ENCODE measurements at places on chromosomes 5 and 9.
A peak's percentile ranks its signal among the peaks of the same experiment; 100 is the strongest.

GRCh38 chr5:77087484-77088261 lies 588 bp upstream of the ZBED3 start:
- DNase-seq, result peak; percentile 45

DNA sequence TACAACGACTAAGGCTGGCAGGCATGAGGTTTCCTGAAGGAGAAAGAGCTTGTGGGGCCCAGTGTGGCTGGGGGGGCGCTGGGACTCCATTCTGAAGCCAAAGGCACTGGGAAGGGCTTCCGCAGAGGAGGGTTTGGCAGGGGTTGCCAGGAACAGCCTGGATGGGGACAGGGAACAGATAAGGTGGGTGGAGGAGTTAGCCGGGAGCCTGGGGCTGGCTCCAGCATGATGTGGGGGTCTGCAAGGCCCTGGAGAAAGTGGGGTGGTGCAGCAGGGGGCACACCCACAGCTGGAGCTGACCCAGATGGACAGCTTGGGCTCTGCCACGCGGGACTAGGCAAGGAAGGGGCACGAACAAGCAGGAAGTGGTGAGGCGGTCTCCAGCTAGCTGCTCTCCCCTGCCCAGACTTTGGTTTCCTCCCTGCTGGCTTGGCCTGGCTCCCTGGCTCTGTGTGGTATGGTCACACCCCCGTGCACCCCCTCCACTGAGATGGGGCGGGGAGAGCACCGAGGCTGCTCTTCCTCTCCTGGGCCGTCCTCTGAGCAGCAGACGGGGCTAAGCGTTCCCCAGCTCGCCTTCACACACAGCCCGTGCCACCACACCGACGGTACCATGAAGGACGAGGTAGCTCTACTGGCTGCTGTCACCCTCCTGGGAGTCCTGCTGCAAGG lies at the start of gene LTC4S:
TSS of gene LTC4S (plus strand) at position 519 of the 672 bp plus-strand sequence. CDS start at position 614, 95 bp downstream.
- no peak for DNase-seq

GRCh38 chr9:8877753-8878494 lies 1078.3 kb upstream of the DMAC1 start:
- no peak for DNase-seq

GRCh38 chr5:30069441-30070263 lies 1123.8 kb upstream of the CDH6 start:
- DNase-seq, result no peak

- peak; percentile 35 for DNase-seq
Observed at GRCh38 chr9:22119522-22120158, 110.5 kb upstream of the CDKN2B start.

GRCh38 chr5:115098041-115098702 lies 71.5 kb downstream of the TRIM36 start:
- peak; percentile 16 for DNase-seq

DNA sequence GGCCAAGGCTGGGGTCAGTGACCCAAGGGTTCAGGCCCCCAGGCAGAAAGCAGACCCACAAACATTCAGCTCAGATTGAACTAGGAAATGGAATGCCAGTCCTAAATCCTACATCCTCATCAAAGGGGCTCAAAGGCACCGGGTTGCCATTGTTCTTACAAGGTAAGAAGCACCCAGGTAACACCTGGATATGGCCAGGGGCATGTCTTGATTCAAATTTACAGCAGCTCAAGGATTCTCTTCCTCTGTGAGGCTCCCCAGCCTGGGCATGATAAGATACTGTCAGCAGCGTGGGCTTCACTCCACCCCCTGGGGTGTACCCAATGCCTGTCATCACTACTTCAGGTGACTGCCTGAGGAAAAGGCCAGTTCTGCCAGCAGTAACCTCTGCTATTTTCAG lies 92.1 kb upstream of the FSTL4 start:
- no peak for DNase-seq

DNA sequence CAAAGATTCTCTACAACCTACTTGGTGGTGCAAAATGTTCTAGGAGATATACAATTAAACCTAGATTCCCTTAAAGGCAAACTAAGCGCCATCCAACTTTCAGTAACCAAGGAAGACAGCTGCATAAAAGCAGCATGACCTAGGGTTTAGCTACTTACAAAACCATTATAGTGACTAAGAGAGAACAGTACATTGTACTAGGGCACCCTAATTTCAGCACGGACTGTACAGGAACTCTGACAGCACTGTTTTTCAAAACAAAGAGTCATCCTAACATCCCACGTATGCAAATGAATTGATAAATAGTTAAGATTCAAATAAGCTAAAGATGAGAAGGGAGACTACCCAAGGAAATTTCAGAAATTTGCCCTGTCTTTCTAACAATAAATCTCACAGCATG lies 30.0 kb downstream of the STRBP start:
- DNase-seq, result no peak

GRCh38 chr9:98602839-98603500 lies 105.8 kb downstream of the GABBR2 start:
- no peak for DNase-seq

DNA sequence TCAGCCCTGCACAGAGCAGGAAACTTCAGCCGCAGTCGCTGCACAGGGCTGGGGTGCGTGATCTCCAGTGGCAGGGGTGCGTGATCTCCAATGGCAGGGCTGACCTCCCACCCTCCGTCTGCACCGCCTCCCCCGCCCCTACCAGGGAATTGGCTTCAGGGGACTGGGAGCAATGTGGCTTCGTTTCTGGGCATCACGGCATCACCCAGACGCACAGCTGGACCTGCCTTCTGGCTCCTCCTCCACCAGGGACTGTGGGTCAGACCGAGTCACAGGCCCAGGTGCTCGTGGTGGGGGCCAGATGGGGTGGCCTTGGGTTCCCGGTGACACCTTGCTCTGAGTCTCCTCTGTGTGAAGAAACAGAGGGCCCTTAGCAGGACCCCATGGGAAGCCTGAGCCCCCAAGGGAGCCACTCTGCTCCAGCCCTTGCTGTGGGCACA lies 51.1 kb downstream of the AHRR start:
- no peak for DNase-seq

- no peak for DNase-seq
Observed at GRCh38 chr9:111131211-111131610, 92.9 kb upstream of the LPAR1 start.

DNA sequence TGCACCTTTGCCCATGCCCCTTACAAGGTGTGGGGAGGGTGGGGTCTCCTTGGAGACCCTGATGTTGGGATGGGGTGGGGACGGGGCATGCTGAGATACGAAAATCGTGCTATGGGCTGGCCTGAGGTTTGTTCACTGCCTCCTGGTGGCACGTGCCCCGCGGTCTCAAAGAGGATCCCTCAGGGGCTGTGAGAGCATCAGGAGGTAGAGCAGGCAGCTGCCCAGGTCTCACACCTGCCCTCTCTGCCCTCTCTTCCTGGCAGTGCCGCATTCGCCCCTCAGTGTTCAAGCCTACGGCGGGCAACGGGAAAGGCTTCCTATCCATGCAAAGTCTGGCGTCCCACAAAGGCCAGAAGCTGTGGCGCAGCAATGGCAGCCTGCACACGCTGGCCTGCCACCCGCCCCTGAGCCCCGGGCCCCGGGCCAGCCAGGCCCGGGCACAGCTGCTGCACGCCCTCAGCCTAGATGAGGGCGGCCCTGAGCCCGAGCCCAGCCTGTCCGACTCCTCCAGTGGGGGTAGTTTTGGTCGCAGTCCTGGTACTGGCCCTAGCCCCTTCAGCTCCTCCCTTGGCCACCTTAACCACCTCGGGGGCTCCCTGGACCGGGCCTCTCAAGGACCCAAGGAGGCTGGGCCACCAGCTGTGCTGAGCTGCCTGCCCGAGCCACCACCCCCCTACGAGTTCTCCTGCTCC lies 6.7 kb downstream of the N4BP3 start:
- no peak for DNase-seq

DNA sequence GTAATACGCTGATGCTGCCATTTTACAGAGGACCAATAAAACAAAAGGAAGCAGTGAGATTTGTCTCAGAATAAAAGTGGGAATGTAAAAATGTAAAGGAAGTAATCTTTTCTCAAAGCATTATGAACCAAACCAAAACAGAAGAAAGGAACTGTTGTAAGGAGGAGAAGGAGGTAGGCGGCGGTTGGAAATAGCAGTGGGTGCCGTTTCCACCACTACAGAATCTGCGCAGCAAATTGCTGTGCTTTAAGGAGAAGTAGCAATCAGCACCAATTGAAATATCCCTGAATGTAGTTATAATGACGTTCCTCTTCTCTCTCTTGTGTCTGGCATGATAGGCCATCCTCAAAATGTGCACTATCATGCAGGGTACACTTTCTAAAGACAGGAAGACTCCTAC lies 455.1 kb upstream of the TLE4 start:
- DNase-seq, result no peak

GRCh38 chr5:77210964-77211690 lies 647 bp downstream of the PDE8B start:
- DNase-seq, result no peak

DNA sequence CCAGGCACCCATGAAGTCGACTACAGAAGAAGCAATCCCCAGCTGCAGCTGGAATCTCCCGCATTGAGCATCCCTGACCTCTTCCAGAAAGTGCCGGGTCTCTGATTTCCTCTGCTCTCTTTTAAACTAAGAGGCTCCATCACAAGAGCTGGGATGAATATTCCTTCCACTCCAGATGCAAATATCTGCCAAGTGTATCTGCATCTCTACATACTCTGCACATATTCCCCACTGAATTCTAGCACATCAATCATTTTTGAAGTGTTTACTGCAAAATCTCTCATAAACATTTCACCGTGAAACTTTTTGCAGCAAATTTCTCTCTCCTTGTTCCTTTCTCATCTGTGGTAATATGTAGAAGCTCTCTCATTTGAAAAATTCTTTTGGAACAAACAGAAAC lies 161.5 kb downstream of the GABRB2 start:
- DNase-seq, result no peak

DNA sequence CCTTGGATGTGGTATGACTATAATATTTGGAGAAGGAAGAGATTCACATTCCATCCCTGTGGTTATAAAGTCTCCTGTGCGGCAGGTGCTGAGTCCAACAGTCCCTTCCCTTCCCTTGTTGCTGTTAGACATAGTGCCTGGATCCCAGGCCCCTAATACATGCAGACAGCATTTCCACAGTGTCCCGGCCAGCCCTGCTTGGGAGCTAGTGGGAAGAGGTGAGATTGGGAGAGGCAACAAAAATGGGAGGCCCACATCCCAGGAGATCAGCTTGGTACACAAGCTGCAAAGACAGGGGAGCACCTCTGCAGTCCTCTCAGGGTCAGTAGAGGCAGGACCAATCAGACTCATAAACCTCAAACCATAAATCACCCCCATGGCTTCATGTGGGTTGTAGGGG lies 3.3 kb upstream of the NEURL1B start:
- no peak for DNase-seq

DNA sequence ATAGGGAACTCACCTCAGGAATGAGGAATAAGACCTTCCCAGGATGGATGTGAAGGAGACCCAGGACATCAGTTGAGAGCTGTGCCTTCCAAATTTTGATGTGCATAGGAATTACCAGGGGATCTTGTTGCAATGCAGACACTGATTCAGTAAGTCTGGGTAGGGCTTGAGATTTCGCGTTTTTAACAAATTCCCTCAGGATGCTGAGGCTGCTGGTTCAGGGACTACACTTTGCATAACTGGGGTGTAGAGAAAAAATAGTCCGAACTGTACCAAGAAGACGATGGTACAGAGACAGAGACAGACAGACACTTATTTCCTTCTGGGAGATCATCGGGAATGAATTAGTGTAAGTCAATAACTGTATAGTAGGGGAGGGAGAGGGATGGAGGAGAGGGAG lies 82.3 kb upstream of the FREM1 start:
- DNase-seq, result no peak

- DNase-seq, result no peak
Observed at GRCh38 chr5:147750065-147750464, 32.5 kb downstream of the JAKMIP2 start.

DNA sequence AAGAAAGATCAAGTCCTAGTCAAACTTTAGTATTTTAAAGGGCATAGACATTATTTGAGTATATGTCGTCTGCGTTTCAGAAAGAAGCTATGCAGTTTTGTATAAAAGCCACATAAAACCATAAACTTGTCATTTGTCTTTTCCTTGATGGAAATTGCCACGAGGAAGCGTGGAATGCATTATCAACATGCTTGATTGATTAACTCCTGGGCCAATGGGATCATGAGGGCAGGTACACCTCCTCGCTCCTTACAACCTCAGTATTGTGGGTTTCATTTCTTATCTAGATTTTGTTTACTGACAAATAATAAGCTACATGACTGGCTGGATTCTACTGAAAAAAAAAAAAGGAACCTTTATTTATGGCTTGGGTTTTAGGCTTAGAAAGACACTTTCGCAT lies 122.5 kb upstream of the RFX3 start:
- DNase-seq, result no peak

DNA sequence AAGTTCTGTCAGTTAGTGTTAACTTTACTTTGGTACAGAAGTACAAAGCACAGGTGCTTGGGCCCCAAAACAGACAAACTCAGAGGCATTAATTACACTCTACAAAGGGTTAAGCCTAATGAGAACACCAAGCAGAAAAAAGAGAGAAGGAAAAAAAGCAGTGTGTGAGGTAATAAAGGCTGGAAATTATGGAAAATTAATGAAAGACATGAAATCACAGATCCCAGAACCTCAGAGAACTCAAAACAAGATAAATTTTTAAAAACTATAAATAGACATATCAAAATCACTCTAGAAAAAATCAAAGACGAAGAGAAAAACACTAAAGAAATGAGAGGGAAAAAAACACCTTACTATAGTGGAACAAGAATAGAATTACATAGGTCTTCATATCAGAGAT lies 354.2 kb upstream of the ADAMTS16 start:
- DNase-seq, result no peak

- DNase-seq, result no peak
Observed at GRCh38 chr5:53237876-53238275, 128.3 kb upstream of the MOCS2 start.

DNA sequence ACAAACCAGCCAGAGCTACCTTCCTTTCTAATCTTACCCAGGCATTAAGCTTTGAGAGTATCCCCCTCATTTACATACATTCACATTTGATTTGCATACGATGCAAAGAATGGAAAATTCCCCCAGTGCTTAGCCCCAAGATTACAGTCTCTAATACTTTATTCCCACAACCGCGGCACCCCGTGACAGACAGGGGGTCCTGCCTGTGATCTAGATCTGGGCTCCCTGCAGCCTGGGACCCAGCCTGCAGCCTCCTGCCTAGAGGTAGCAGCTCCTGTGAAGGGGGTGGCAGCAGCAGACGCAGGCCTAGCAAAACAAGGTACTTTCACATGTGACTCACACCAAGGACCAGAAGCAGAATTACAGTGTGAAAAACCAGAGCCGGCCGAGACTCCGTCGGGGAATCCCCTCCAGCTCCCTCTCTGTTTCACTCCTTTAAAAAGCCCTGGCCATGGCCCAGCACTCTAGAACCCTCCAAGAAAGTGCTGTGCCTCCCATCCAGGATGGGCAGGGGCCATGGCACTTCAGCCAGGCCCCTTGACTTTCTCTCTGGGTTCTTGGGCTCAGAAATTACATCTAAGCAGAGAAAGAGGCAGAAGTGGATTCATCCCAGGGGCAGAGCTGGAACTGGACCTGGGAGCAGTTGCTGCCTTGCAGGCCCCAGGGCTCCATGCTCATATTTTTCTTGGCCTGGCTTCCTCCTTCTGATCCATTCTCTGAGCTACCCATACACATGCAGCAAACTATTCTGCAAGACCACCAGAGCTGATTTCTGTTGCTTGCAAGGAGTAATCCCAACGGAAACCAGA lies 14.0 kb upstream of the TCF7 start:
- DNase-seq, result peak; percentile 87

Data from kidney glomerular epithelial cell (primary cell).